ENCODE measurements at places on chromosomes 3 and 15. TPM values are rescaled to one million over a fixed set of nuclear protein-coding genes. Genes with fewer than 3 reads are reported as not detected.

The SLC22A14 gene
- 0.11 TPM for total RNA-seq

The GOLGA8M gene
- not detected for total RNA-seq

The TRH gene
- not detected for total RNA-seq

GRCh38 chr3:69458803-69459365 lies 73.0 kb upstream of the FRMD4B start:
- no peak for DNase-seq

DNA sequence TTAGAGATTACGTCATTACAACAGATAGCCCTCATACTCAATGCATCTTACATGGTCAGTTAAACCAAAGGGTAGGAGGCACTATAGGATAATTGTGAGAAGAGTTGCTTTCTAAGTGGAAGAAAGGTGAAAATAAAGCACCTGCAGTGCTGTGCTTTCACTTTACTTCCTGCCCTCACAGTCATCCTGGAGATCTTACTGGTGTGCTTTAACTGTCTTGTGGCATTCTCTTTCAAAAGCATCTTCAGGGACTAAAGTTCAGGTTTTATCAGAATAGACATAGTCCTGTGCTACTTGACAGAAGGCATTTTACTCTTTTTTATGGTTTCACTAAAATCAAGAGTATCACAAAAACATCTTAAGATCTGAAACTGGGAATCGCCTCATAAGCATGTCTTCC lies 286.6 kb downstream of the ZBTB20 start:
- DNase-seq: no peak

Measured in colonic mucosa (tissue), 4 donors.